ENCODE measurements at places on chromosomes 11 and 22. TPM values are rescaled to one million over a fixed set of nuclear protein-coding genes. Genes with fewer than 3 reads are reported as not detected.

BEST1 gene
- total RNA-seq = not detected

GRCh38 chr22:19723232-19723982 is at the start of gene GP1BB:
Gene GP1BB, plus strand, starts transcription at chr22:19723539. Its CDS starts 31 bp downstream, at chr22:19723570.
- DNase-seq = no peak

- no peak for DNase-seq
These were observed 17.2 kb downstream of the ARHGEF17 start for GRCh38 chr11:73325036-73325981.

DNA sequence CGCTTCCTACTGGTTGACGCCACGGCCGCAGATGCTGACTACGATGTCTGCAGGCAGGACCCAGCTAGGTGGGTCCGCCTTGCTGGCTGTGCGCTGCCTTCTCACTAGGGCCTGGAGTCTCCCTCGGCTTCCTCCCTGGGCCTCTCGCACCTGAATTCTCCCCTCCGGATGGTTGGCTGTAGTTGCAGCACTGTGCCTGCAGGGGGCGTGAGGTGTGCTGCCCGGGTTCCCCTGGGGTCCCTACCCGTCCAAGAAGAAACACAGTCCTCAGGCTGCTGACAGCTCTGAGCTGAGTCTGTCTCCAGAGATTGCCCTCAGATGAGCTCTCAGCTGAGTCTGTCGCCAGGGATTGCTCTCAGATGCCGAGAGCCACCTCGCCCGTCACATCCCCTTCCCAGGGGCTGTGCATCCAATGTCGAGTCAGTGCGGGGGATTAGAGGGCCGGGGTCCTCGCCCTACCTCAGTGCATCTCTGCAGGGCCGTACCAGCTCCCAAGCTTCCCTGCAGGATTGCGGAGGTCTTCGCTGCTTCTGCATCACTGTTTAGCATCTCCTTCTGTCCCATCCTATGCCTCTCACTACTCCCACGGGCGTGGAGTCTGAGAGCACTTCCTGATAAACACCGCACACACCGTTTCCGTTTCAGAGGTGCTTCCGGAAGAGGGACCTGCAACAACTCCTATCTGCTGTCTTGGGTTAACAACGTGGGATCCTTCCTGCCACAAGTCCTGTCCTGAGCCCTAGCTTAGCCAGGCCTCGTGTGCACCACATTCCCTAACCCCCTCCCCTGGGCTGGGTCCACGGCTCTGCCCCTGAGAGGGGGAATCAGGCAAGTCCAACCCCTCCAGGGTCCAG is 196.9 kb downstream of the CSNK2A3 start:
- no peak for DNase-seq

GRCh38 chr11:41954034-41954433 is 494.6 kb upstream of the LRRC4C start:
- DNase-seq = no peak
